ENCODE measurements at places on chromosomes 13 and 19. TPM values are rescaled to one million over a fixed set of nuclear protein-coding genes. Genes with fewer than 3 reads are reported as not detected.

Gene RUBCNL
- total RNA-seq = 0.23 TPM

Gene PCDH17
- total RNA-seq = not detected

Gene CRTC1
- total RNA-seq = 8.2 TPM

Gene IZUMO4
- total RNA-seq = 7.3 TPM

Gene CAPN12
- total RNA-seq = 4.4 TPM

Gene FPR2
- total RNA-seq = not detected

Gene TSSK6
- 3.3 TPM for total RNA-seq

Gene F10
- not detected for total RNA-seq

Gene CLIP3
- total RNA-seq = 3.0 TPM

Gene FBN3
- total RNA-seq = not detected

Gene NANOS3
- 0.70 TPM for total RNA-seq

Gene PSG7
- not detected for total RNA-seq

Gene C5AR2
- 0.86 TPM for total RNA-seq

Gene TMPRSS9
- total RNA-seq = not detected

Gene ZNF417
- total RNA-seq = 22.0 TPM

Gene LGALS14
- not detected for total RNA-seq

Gene BRCA2
- 25.3 TPM for total RNA-seq

Gene LMTK3
- 3.4 TPM for total RNA-seq

Gene GADD45GIP1
- 17.6 TPM for total RNA-seq
